ENCODE measurements at places on chromosomes 7 and 10. TPM values are rescaled to one million over a fixed set of nuclear protein-coding genes. Genes with fewer than 3 reads are reported as not detected.

DNA sequence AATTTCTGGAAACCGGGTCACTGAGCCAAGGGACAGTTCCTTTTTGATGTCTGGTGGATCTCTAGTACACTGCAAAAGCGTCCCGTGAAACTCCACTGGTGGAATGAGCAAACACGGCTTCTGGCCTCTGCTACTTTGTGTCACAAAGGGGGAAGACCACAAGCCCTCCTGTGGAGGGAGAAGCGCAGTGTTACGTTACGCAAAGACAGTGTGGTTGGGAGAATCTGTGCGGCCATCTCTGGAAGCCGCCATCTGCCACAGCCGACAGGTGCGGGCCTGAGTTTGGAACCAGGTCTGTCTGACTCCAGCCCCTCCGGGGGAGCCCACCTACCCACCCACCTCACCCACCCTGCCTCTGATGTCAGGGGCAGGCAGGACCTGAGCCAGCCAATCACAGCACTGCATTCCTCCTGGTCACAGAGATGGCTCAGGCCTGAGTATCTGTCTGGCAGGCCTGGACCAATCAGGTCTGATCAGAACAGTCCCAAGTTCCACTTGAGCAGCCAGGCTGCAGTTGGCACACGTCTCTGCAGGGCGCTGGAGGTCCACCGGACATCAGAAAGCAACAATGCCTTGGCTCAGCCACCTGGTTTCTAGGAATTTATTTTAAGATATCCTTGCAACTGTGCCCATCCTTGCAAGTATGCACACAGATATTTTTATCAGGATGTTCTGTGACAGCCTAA lies 3.0 kb upstream of the CYP2W1 start:
- peak; percentile 25 for DNase-seq

DNA sequence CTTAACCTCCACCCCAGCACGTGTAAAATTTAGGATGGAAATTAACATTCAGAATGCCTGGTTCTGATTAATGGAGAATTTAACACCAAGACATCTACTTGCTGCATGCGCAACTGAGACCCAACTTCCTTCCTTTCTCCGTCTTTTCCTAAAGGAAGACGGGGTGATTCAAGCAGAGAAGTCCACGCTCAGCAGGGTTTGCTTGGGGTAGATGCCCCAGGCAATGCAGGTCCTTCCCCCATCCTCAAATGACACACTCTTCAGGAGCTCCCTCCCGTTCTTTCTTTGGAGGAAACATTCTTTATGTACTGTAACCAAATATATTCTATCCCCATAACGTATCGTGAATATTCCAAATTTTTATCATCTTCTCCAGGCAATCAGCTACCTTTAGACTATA lies 47.0 kb downstream of the FAM171A1 start:
- DNase-seq: no peak

Gene NUTM2E
- not detected for total RNA-seq

Gene KCNH2
- total RNA-seq: not detected

DNA sequence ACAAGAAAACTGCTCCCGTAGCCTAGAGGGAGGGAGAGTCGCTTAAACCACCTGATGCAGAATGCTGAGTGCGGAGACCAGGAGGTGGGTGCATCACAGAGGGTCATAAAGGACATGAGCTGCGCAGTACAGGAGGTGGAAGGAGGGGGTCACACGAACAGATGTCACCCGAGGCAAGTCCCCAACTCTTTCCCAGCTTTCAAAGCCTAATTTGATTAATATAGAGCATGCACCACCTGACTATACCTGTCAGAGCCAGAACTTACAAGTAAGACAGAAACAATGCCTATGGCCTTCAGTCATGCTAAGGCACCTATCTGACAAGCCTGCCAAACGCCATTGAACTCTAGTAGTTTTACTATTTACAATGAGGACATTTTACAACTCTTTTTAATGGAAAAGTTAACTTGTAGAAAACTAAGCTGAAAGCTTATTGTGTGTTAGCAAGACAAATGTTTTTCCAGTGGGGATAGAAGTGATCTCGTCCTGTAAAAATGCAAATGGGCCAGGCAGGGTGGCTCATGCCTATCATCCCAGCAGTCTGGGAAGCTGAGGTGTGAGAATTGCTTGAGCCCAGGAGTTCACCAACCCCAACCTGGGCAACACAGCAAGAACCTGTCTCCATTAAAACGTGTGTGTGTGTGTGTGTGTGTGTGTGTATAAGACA lies 1.1 kb upstream of the VOPP1 start:
- peak; percentile 46 for DNase-seq

- DNase-seq: no peak
Measured at GRCh38 chr10:79244841-79245504, 102.3 kb upstream of the PPIF start.

GRCh38 chr10:21929070-21929469 lies 74.5 kb downstream of the DNAJC1 start:
- DNase-seq: no peak

- peak; percentile 44 for DNase-seq
Measured at GRCh38 chr10:121999301-121999700, 10.3 kb downstream of the TACC2 start.

Gene SLIT1
- not detected for total RNA-seq

DNA sequence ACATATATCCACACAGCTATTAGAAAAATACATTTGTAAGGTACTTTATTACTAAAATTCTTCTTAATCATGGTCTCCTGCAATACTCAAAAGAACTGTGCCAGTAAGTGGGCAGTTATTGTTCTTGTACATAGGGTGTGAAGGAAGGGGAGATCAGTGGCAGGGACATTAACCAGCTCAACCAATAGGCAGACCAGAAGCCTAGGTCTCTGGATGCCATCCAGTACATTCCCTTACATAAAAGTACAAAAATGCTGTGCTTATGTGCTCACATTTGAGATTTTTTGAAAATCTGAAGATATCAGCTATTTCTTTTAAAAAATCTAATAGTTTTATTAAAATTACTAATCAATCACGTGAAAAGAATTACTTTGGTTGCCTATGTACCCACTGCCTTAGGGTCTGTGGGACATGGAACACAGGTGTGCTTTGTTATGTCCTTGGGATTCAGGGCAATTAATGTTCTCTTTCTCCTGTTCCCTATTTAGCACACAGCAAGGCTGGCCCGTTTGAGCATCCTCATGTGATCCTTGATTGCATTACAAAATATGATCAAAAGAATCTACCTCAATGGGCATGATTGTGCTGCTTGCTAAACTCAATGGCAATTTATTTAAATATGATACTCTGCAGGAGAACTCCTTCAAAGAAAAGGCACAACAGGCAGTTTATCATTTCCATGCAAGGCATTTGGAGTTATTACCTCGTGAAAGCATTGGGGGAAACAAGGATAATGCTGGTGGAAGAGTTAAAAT lies 22.7 kb downstream of the TWIST1 start:
- no peak for DNase-seq

- peak; percentile 36 for DNase-seq
Measured at GRCh38 chr10:29370097-29371092, 81.5 kb downstream of the LYZL1 start.

- peak; percentile 74 for DNase-seq
Measured at GRCh38 chr7:70093205-70093904, 495.1 kb downstream of the AUTS2 start.

GRCh38 chr7:100376066-100376465 lies 2.8 kb downstream of the PILRA start:
- no peak for DNase-seq

DNA sequence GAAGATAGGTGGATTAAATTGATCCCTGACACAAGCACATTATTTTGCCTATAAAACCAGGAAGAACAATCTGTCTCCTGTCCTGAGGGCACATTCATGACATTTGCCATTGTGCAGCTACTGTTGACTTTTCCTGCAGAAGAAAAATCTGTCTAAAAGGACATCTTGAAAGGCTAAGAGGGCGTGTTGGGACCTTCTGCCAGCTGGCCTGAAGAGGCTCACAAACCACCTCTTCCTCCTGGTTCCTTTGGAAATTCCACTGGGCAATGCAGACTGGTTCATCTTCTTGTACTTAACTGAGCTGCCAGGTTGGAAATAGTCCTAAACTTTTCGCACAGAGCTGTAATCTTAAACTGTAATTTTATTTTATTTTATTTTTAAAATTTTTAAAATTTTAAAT lies 35.7 kb upstream of the PIP start:
- no peak for DNase-seq

DNA sequence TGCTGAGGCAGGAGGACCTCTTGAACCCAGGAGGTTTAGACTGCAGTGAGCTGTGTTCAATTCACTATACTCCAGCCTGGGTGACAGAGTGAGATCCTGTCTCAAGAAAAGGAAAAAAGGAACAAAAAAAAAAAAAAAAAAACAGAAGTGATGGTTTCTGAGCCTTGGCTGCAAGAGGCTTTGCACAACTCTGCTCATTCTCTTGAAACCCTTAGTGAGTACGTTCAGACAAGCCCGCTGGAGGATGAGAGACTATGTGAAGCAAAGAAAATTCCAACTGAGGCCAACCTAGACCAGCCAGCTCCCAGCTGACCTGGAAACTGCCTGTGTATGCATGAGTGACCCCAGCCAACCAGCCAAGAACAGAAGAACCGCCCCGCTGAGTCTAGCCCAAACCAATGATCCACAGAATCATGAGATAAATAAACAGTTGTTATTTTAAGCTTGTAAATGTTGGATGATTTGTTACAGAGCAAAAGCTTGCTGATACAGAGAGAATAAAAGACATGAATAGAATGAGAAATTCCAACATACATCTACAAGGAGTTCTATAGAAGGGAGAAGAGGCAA lies 50.6 kb upstream of the FZD9 start:
- no peak for DNase-seq

DNA sequence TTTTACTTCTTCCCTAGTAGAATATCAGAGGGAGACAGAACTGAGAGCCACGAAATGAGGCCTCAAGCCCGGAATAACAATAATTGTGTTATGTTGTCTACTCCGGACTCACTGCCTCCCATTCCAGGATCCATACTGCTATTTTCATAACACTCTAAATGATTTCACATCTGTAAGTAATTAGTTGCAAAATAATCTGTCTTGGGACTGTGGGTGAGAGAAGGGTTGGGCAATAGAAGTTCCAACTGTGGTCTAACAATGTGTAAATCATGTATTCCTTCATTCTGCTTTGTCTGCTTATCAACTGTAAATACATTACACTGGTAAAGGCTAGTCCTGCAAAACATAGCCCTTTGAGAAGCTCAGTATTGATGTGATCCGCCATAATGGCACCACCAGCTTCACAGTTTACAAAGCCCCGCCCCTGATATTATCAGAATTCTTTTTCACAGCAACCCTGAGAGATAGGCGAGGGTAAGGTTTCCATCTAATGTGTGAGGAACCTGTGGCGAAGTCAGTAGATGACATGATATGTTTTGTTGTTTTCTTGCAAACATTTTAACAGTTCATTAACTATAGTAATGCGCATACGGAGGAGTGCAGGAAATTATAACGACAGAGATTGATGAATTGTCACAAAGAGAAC lies 265.7 kb upstream of the BMPER start:
- peak; percentile 10 for DNase-seq

DNA sequence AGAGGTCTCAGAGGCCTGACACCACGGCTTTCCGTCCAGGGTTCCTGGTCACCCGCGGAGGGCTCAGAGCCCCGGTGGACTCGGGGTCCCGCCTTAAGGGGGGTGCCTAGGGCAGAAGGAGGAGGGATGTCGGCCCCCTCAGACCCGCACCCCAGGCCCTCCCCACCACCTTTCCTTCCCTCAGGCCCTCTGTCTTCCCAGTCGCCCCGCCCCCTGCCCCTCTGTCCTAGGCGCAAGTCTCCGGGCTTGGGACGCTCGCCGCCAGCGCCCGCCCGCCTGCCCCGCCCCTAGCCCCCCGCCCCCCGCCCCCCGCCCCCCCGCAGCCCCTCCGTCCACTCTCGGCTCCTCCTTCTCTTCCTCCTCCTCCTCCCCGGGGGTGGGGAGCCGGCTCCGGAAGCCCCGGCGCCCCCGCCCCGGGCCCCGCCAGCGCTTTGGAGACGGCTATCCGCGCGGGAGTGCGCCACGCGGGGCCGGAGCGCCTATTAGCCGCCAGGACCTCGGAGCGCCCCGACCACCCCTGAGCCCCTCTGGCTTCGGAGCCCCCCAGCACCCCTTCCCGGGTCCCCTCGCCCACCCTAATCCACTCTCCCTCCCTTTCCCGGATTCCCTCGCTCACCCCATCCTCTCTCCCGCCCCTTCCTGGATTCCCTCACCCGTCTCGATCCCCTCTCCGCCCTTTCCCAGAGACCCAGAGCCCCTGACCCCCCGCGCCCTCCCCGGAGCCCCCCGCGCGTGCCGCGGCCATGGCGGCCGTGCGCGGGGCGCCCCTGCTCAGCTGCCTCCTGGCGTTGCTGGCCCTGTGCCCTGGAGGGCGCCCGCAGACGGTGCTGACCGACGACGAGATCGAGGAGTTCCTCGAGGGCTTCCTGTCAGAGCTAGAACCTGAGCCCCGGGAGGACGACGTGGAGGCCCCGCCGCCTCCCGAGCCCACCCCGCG lies at the start of gene AEBP1:
Gene AEBP1 (plus strand): TSS at position 423 of the 937 bp plus-strand sequence. CDS start 321 bp downstream, at position 744.
- no peak for DNase-seq

- DNase-seq: peak; percentile 32
Measured at GRCh38 chr10:34505338-34505737, 309.8 kb downstream of the PARD3 start.

- DNase-seq: no peak
Measured at GRCh38 chr10:3484306-3485056, 300.5 kb downstream of the KLF6 start.

GRCh38 chr7:105617280-105618015 lies 36.2 kb upstream of the EFCAB10 start:
- DNase-seq: no peak

Gene ARMC3
- not detected for total RNA-seq

DNA sequence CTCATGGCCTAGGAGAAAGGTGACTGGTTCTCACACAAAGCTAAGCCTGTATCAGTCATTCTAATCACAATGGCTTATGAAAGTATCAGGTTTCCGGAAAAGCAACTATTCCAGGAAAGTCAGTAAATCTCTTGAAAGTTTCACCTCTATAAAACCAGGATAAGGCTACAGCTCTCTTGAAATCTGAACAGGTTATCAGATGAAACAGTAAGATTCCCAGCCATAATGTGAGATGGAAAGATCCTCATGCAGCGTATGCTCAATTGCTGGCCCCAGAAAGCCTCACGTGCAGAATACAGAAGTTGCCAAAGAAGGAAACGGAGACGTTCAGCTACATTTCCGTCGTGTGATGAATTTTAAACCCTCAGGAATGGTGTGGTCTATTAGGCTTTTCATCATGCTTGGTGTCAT lies 90.0 kb downstream of the PFKFB3 start:
- DNase-seq: no peak

DNA sequence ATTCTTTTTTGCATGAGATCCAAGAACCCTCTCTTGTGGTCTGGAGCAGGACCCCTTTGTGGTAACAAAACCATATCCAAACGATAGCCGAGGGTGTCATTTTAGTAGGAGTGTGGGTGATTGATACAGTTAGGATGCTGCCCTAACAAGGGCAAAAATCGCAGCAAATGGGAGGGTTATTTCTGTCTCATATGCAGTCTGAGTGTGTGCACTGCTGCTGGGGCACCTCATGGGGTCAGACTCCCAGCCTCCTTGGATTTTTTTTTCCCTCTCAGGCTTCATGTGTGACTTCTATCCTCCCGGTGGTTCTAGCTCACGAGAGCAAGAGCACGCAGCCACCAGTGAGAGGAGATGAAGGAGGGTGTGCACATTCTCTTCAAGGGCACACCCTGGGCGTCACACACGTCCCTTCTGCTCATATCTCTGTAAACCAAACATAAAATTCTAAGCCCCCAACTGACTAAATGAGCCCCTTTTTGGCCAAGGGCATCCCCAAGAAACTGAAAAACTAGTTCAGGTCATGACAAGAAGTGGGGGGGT lies 28.6 kb upstream of the IL15RA start:
- no peak for DNase-seq

- DNase-seq: no peak
Measured at GRCh38 chr7:376306-377079, 86.5 kb downstream of the FOXL3 start.

GRCh38 chr7:50562136-50562535 lies 3.1 kb downstream of the DDC start:
- DNase-seq: no peak

GRCh38 chr10:112950714-112951358 lies 789 bp downstream of the TCF7L2 start:
- peak; percentile 40 for DNase-seq

All from LHCN-M2 (cell line).